ENCODE measurements at places on chromosomes 2 and 18. TPM values are rescaled to one million over a fixed set of nuclear protein-coding genes. Genes with fewer than 3 reads are reported as not detected.

CXCR1 gene
- not detected for total RNA-seq

- no peaks in the 10 kb centered on the region for H3K27me3 ChIP-seq
- no peaks in the 10 kb centered on the region for H3K36me3 ChIP-seq
- DNase-seq: no peak
- no peaks in the 10 kb centered on the region for H3K4me1 ChIP-seq
- H3K27ac ChIP-seq: no peak overlapping the region
- no peak overlapping the region for H3K4me3 ChIP-seq
These were observed 284.1 kb downstream of the DSEL start for GRCh38 chr18:67232406-67232805.

DNAJC5G gene
- not detected for total RNA-seq

DNA sequence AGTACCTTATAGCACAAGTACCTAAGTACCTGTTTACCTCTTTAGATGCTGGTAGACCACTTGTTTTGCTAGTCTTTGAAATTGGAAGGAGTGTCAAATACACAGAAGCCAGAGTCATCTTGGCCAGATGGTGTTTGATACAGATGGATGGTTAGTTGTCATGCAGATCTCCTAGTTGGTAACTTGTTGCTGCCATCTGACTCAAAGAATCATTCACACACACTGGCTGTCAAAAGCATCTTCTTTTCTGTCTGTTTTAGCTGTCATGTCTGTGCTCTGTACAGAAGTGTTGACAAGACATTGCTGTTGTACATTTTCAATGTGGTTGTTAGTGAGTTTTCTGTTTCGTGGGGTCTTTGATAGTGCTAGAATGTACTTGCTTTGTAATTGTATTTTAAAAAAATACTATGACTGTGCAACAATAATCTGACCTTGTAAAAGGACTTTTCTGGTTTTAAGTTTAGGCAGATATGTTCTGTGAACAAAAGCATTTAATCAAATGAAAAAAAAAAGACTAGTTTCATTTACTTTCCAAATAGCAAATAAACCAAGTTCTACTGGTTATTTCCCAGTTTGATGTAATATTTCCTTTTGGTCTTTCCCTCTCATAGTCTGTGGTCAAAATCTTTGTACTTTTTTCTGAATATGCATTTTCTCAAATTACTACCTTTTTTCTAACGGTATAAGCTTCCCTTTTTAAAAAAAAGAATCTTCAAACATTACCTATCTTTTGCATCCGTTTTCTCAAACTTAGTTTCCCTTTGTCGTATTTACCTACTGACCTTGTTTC lies 39.9 kb downstream of the TANK start:
- peak overlapping the region; percentile 25 for H3K27ac ChIP-seq
- peak overlapping the region; percentile 22 for H3K4me3 ChIP-seq
- no peak for DNase-seq
- H3K4me1 ChIP-seq: peaks cover 24% of the 10 kb centered on the region

GRCh38 chr2:161571051-161571429 lies 53.2 kb upstream of the SLC4A10 start:
- no peak overlapping the region for H3K4me3 ChIP-seq
- DNase-seq: no peak

- peaks cover 4% of the 10 kb centered on the region for H3K36me3 ChIP-seq
- DNase-seq: peak; percentile 87
- no peaks in the 10 kb centered on the region for H3K27me3 ChIP-seq
These were observed 120.0 kb upstream of the EPC2 start for GRCh38 chr2:148524519-148524919.

TUBA3E gene
- total RNA-seq: not detected

DLX2 gene
- total RNA-seq: not detected

DNA sequence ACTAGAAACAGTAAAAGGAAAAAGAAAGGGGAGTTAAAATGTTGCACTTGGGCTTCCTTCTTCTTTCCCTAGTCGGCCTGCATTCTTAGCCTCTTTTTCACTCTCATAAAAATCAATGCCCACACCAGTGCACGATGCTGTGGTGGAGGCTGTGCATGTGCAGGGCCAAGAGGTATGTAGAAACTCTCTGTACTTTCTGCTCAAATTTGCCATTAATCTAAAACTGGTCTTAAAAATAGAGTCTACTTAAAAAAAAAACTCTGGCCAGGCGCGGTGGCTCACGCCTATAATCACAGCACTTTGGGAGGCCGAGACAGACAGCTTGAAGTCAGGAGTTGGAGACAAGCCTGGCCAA lies 11.1 kb downstream of the TRAPPC8 start:
- peaks cover 3% of the 10 kb centered on the region for H3K4me1 ChIP-seq
- H3K27me3 ChIP-seq: no peaks in the 10 kb centered on the region
- peaks cover 12% of the 10 kb centered on the region for H3K36me3 ChIP-seq
- no peak overlapping the region for H3K27ac ChIP-seq
- no peak for DNase-seq

KIF5C gene
- 18.6 TPM for total RNA-seq

DNA sequence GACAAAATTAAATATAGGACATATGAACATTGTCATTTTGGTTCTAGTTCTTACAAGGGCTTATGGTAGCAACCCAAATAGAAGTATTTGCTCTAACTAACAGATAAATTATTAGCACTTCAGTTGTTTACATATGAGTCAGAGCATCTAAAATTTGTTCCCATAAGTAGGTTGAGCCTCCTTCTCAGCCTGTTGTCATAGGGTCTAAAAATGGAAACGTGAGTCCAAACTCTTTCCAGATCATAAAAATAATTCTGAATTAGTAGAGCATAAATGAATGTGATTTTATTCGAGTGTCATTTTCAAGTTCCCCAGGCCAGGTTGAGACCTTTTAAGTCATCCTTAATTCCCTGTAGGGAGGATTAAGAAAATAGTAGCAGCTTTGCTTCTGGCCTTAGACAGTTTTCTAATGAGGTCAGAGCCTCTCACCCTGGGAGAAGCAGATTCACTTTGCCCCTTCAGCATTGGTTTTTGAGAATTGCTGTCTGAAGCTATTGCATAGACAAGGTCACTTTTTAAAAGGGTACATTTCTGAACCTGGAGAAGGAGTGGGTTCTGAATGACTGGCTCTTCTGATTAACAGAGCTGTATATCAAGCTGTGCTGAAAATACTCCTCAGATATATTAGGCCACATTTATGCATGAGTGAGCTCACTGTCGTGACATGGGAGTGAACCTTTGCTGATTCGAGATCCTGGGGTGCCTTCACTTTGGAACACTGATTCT lies 164.3 kb downstream of the NEDD4L start:
- no peaks in the 10 kb centered on the region for H3K36me3 ChIP-seq
- no peak overlapping the region for H3K4me3 ChIP-seq
- H3K27ac ChIP-seq: no peak overlapping the region

- no peak overlapping the region for H3K27ac ChIP-seq
- no peak overlapping the region for H3K4me3 ChIP-seq
- no peaks in the 10 kb centered on the region for H3K4me1 ChIP-seq
- DNase-seq: no peak
- no peaks in the 10 kb centered on the region for H3K36me3 ChIP-seq
These were observed 83.9 kb downstream of the RBM43 start for GRCh38 chr2:151177756-151178155.
